CD4-positive, alpha-beta T cell treated with Interleukin-4 for 4 hours (primary cell): ENCODE measurements at places on chromosomes 7 and 10.

- no peak for DNase-seq
Observed at GRCh38 chr10:75541411-75541810, 110.0 kb downstream of the LRMDA start.

DNA sequence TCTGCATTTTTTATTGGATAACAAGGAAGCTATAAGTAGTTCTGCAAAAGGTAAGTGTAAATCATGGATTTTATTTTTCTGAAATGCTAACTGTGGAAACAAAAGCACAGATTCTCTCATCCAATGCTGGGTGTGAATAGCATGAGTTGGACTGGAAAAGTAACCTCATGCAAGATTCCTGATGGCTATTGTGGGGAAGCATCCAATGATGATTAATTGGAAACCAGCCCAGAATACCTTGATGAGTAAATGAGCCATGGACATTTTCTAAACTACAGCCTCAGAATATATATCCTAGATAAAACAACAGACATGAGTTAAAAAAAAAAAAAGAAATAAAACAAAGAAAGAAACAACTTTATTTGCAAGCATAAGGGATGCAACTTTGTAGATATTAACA is 934.6 kb downstream of the CCSER2 start:
- DNase-seq: no peak

DNA sequence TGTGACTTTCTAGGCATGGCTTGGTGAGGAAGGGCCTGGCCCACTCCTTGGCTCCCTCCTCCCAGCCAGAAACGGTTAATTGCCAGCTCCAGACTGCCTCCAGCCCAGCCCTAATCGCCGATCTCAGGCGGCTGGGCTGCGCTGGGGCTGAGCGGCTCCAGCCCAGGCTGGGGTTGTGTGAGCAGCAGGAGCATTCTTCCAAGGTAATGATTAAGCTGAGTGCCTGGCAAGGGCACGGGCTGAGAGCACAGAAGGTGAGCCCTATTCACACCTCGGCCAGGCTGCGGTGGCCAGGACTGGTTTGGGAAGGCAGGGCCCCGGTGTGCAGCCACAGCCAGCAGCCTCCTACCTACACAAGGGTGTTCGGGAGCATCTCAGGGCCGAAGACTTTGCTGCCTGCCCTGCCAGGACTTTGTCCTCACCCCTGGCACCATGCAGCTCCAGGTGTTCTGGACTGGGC is at the start of gene TMEM72:
TSS of gene TMEM72 (plus strand) at position 257 of the 460 bp plus-strand sequence. CDS start at position 433, 176 bp downstream.
- no peak for DNase-seq

DNA sequence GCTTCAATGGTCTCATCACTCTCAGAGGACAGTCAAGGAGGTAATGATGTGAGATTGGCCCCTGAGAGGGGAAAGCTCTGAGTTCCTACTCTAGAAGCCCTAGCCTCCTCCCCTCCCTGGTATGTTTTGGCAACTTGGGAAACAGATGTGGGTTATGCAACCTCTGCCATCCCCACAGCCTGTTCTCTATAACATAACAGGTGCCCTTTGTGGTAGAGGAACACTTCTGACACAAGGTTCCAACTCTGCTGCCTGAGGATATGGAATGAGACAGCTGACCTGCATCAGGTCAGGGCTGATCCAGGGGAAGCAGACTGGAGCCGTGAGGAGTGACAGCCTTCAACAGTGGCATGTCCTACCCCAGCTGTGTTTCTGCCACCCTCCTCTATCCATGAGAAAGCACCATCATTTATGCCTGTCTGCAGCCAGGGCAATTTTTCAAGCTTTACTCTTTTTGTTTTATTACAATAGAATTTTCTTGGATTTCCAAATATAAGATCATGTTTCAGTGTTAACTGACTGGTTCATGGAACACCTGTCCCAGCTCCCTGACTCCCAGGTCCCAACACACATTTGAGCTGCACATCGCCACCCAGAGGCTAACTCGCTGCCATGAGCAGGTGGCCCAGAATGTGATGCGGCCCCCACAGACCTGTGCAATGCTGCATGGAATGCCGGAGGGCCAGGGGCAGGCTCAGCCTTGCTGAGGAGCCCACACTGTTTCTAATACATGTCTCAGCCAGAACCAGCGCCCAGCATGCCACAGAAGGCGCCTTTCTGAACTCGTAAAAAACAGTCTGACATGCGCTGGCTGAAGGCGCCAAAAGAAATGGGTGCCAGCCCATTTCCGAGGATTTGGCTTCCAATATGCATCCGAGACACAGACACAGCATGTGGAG is 124.8 kb upstream of the CHST15 start:
- no peak for DNase-seq

DNA sequence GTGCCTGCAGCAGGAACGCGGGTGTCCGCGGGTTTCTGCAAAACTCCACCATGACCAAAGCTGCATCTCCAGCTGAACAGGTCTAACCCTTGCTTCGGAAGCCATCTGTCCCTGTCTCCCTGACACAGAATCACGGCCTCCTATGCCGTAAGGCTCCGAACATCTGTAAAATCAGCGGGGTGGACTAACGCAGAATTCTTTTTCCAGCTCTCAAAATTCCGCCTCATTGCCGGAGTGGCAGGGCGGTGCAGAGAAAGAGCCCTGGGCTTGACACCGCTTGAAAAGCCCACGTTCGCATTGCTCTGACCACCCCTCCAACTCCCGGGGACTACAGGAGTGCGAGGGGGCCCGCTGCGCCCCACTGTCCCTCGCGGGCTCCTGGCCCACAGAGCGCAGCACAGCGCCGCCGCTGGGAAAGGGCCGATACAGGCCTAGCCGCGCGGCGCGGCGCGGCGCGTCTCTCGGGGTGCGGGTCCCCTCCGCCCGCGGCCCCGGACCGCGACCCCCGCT is 409 bp downstream of the DNMBP start:
- no peak for DNase-seq

DNA sequence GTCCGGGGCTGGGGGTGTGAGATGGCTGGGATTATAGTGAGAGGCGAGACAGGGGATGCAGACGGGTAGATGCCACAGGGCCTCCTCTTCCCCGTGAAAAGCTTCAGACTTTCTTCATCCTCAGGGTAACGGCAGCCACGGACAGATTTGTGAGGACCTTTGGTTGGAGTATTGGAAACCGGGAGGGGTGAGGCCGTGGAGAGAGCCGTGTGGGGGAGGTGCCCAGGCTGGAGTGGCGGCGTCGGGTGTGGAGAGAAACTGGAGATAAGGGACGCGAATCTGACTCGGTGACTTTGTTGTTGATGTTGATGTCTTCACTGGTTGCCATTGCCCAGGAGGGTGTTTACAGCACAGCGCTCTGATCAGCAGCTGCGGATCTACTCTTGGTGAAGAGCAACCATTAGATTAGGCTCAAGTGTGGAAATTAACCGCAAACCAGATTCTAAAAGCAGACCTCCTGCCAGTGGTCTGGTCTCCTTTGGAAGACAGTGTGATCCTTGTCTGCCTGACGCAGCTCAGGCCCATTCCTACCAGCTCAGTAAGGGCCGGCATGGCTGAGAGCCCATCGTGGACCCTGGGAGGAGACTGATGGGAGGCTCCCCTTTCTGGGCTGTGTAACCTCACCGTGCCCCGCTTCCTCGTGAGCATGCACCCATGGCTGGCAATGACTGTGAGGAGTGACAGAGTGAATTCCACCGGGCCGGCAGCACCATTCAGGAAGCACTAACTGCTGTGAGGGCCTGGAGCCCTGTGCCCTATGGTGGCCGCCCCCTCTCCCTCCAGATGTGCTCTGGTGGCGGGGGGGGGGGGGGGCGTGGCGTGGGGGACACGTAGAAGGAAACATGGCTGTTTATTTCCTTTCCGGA is 90.3 kb downstream of the INPP5A start:
- DNase-seq: no peak

DNA sequence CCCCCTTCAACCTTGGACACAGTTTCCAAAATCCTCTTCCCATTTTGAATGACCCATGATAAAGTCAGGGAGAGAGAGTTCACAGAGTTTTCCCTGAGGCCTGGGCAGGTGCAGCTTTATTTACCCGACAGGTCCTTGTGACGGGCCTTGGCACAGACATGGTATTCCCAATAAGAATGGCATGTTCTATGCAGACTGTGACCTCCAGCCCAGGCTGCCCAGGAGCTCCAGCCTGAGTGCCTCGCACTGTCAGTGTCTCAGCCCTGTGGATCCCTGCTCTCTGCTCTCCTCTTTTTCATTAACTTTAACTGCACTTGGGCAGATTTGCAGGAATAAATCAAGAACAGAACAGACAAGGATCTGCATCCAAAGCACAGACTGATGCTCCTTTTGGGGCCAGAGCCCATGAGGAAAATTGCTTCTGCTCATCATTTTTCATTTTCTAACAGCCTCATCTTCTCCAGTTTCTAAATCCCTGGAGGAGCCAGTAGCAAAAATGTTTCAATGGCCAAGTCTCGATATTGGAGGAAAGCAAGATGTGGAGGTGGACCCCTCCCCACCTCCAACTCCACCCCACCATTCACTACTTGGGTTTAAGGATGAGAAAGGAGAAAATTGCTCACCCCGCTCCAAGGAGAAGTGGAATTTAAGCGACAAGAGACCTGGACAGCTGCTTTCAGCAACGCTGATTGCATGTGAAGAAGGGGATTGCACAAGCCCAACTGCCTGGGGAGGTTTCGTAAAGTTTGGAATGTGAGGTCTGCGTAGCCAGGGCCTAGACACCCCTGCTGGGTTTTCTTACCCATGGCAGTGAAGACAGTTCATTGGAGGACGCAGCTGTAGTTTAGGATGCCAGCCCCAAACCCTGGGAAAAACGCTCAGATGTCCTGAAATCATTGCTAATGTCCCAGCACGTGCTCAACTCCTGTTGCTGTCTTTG is 225.9 kb downstream of the WDR11 start:
- no peak for DNase-seq

GRCh38 chr10:77045085-77045484 is 592.5 kb downstream of the KCNMA1 start:
- no peak for DNase-seq

- DNase-seq: peak; percentile 91
Observed at GRCh38 chr7:45001138-45001694, 1.2 kb downstream of the CCM2 start.

GRCh38 chr10:12703813-12704212 is 297.7 kb downstream of the CCDC3 start:
- no peak for DNase-seq

GRCh38 chr7:133837224-133837623 is 289.9 kb upstream of the LRGUK start:
- no peak for DNase-seq

DNA sequence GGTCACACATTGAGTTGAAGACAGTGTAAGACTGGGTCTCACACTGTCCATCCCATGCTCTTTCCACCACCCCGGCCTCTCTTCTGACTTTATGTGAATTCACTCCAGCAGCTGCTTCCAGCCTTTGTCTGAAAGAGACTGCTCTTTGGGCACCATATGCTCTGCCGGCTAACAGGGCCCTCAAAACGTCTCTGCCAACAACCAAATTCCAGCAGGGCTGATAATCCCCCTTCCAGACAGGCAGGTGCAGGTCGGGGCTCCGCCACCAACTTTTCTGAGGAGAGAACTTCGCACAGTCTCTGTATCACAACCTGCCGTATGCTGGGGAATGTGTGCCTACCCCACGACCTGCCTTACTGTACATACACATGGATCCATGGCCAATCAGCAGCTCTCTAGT is 64.3 kb downstream of the PLXNA4 start:
- no peak for DNase-seq

DNA sequence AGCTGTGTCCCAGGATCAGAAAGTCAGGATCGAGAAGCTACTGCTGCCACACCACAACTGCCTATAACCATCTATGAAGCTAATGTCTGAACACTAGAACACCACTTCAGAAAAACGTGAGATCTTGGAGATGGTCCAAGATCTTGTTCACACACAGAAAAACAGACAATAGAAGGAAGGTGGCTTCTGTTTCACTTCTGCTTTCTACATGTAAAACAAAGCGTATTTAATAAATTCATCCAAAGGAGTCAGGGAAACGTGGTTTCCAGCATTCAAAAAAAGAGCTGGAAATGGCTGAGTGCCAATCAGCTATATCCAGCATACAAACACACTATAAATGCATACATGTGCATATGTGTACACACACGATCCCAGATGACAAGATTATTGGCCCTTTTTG is 70.2 kb upstream of the CCDC71L start:
- DNase-seq: no peak

DNA sequence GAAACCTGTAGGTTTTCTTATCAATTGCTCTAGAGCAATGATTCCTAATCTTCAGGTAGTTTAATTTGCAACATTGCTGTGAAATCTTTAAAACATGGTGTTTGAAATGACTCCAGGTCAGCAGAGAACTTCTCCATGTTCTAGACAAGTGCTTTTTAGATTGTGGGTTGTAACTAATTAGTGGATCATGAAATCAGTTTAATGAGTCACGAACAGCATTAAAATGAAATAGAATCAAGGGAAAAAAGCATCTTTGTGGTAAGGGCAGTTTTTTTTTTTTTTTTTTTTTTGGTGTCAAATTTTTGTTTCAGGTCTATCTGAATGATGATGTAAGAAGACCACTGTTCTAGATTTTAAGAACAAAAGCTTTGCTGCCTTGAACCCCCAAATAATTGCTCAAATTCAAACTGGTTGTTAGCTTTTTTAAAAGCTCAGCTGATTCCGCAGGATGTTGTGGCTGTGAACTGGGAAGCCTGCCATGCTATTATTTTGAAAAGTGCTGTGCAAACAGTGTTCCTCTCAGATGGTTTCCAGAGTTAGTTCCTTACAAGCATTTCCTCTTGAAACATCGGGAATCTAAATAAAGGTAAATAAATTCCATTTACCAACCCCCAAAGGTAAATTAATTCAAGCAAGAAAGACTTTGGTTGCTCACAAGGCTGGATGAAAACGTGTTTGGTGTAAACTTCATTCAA is 13.1 kb upstream of the PDK4 start:
- DNase-seq: no peak

- DNase-seq: no peak
Observed at GRCh38 chr10:26588611-26589010, 108.9 kb upstream of the PDSS1 start.

DNA sequence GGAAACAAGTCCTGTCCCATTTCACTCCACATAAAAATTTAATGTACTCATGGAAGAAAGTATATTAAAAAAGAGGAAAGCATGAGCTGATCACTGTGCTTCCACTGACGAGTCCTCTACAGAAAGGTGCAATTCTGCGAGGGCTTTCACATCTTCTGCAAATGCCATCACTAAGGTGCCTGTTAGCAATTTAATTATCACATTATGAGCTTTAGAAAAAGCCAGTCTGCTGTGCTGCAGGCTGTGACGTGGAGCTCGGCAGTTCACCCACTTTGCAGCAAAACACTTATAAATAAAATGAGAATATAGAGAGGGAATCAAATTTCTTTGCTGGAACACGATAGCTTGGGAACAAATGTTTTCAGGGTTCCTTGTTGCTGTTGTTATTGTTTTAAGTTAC is 22.5 kb upstream of the NEUROD6 start:
- no peak for DNase-seq

DNA sequence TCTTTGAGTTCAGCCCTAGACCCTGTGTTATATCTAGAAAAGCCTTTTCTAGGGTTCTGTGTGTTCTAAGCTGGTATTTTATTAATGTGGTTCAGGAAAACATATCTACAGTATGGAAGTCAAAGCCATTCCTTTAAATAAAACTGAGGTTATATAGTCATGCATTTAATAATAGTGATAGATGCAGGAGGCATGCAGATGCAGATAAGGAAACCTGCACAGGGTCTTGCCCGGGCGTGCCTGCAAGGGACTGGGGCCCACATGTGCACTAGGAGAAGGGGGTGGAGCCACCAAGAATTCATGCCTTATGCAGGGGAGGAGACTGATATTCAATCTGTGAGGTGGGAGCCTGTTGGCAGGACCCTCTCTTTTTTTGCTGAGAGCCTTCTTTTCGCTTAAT is 171.5 kb downstream of the PRPF18 start:
- no peak for DNase-seq
